ENCODE measurements at places on chromosomes 16 and 17.
A peak's percentile ranks its signal among the peaks of the same experiment; 100 is the strongest.

DNA sequence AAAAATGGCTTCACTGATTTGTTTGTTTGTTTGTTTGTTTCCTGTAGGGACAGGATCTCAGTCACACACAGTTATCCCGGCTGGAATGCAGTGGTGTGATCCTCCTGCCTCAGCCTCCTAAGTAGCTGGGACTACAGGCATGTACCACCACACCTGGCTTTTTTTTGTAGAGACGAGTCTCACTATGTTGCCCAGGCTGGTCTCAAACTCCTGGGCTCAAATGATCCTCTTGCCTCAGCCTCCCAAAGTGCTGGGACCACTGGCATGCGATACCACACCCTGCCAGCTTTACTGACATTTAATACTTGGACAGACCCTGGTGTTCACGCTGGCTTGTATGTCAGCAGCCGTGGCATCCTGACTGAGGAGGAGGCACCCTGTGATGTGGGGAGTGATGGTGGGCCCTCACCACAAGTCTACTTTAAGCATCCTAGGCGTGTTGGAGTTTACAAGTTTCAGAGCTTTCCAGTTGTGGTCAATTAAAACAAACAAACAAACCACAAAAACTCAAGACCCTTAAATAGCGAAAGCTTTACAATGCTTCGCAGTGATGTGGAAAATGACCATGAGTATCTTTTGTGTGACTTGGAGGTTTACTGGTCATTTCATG lies 5.1 kb downstream of the ABCA3 start:
- no peak for DNase-seq

- DNase-seq = no peak
Measured at GRCh38 chr17:21131137-21131536, 4.4 kb downstream of the DHRS7B start.

DNA sequence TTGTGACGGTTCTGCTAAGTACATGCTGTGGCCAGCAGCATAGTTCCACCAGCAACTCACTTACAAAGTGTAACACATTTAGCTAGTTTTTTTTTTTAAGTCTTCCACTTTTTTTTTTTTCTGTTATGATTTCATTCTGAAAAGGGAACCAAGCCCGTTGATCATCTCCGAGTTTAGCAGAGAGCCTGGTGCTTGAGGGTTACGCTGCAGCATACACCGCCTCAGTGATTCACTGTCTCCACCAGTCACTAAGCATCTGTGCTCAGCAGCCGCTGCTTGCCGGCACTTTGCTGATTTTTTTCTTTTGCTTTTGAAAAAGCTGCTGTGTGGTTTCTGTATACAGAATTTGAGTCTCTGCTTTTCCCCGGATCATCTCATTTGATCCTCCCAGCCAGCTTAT lies 194.5 kb upstream of the CDH13 start:
- no peak for DNase-seq

DNA sequence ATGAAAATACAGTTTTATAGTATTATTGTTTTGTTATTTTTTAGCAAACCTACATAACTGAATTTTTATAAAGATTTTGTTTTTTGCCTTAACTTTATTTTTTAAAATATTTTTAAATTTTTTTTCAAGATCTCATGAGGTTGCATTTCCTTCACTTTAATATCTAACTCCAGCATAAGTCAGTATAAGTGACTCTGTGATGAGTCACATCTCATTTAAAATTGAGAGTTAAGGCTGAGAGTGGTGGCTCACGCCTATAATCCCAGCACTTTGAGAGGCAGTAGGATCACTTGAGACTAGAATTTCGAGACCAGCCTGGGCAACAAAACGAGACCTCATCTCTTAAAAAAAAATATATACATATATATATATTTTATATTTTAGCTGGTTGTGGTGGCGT lies 44.0 kb downstream of the NLK start:
- peak; percentile 50 for DNase-seq

DNA sequence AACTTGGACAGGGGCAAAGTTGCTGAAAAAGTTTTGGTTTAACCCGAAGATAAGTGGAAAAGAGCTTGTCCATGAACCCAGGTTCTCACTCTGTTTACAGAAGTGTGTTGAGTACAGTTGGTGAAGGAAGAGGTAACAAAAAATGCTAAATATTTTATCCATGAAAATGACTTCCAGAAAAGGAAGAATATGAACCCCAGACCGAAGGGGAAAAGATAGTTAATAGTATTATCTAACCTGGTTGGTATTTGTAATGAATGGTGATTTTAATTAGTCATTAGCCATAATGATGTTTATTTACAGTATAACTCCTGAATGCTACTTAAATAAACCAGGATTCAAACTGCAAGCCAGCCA lies 574 bp upstream of the TMEM106A start:
- no peak for DNase-seq

GRCh38 chr16:86016201-86016965 lies 117.4 kb downstream of the IRF8 start:
- DNase-seq = peak; percentile 53

- no peak for DNase-seq
Measured at GRCh38 chr16:13543850-13544249, 376.1 kb upstream of the ERCC4 start.

- no peak for DNase-seq
Measured at GRCh38 chr17:6098050-6098822, 28.1 kb downstream of the WSCD1 start.

- DNase-seq = no peak
Measured at GRCh38 chr17:47287068-47287467, 33.4 kb downstream of the ITGB3 start.

DNA sequence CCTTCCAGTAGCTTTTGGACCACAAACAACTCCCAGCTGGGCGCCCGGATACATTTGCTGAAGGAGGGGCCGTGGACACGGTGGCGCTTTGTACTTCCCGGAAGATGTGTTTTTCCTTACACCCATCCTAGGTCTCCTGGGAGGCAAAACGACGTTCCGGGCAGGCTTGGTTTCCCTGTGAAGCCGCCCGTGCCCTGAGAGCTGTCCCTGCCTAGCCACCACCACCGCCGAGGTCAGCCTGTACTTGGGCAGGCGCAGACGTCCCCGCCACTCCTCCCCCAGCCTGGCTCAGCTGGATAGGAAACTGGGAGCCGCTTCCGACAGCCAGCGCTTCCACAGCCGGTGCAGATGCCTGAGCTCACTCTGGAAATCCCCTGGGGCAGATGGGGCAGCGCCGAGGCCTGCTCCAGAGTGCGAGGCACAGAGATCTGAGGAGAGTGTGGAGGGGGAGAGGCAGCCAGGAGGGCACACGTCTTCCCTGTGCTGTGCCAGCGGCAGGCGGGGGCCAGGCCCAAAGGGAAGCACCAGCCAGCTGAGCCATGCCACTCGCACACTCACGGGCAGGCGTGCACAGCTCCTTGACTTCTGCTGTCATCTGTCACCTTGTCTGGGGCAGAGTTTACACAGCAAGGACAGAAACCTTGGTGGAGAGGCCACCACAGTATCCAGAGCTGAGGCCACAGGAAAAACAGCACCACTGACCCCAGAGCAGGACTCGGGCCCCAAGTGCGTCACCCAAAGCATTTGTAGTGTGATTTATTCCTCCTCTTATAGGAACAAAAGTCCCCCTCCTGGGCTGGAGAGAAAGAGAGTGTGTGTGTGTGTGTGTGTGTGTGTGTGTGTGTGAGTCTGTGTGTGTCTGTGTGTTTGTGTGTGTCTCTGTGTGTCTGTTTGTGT lies 3.0 kb downstream of the RHBDF2 start:
- DNase-seq = peak; percentile 81

DNA sequence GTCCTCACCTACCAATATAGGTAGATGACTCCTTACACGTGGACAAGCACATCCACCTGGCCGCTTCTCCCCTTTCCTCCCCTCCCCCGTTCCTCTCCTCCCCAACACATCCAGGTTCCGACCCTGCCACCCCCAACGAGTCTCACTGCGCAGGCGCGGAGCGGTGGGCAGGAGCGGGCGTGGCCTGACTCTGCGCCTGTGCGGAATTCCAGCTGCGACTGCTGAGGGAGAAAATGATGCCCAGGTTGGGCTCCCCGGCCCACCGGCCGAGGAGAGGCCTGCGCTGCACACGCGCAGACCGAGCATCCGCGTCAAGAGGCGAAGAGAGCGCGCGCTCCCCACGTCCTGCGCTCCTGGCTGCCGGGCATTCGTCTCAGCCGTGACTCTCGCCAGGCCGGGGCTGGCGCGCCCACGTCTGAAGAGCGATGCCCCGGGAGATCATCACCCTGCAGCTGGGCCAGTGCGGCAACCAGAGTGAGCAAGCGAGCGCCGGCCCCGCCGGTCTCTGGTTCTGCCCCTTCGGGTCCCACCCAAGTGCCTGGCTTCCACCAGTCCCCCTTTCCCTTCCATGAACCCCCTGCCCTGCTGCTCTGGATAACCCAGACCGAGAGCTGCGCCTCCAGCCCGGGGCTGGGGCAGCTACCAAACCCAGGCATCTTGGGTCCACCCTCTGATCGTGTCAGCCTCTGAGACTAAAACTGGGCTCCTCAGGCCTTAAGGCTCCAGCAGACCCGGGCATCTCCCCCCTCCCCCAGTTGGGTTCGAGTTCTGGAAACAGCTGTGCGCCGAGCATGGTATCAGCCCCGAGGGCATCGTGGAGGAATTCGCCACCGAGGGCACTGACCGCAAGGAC lies at the start of gene TUBG2:
Gene TUBG2 (plus strand): TSS at position 206 of the 853 bp plus-strand sequence. CDS start 220 bp downstream, at position 426.
- DNase-seq = peak; percentile 78

- peak; percentile 10 for DNase-seq
Measured at GRCh38 chr17:64032081-64032480, 11.6 kb upstream of the ICAM2 start.

- DNase-seq = no peak
Measured at GRCh38 chr17:49616601-49617131, 41.0 kb downstream of the NXPH3 start.

DNA sequence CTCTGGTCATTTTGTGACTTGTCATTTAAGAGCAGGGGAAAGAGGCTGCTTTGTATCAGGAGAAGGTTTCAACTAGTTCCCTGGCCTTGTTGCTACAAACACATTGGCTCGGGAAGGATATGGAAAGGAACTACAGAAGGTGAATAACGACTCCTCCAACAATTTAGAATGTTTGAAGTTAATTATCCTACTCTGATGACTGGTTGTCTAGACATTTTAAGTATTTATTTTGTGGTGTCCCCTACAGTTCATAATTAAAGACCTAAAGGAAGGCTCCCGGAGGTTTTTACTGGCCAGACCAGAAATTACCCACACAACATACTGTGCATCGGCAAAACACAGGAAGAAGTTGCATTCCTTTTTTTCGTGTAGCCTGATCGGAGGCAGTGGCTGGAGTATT lies 515.8 kb upstream of the SALL1 start:
- DNase-seq = peak; percentile 66

DNA sequence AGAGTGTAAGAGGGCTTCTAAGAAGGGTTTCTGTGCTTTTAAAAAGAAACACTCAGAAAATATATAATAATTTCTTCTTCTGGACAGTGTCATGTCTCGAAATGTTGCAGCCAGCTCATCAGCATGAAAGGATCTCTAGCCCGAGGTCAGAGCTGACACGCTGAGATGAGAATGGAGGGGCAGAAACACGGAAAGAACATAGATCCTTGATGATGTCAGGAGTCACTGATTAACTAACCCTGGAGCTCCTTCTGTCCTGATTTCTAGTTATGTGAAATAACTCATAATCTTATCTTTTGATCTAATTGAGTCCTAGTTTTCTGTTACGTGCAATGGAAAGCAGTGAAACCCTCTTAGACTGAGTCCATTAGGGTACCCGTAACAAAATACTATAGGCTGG lies 10.3 kb upstream of the TOX3 start:
- DNase-seq = peak; percentile 82

DNA sequence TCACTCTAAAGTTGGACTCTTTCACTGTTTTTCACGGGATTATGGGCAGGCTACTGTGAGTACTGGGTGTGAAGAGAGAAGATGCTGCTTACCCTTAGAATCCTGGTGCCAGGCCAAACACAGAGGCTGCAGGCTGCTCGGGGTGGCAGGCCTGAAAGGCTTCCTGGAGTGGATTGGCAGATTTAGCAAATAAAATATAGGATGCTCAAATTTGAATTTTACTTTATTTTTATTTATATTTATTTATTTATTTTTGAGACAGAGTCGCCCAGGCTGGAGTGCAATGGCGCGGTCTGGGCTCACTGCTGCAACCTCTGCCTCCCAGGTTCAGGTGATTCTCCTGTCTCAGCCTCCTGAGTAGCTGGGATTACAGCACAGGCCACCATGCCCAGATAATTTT lies 14.9 kb upstream of the STAC2 start:
- no peak for DNase-seq

DNA sequence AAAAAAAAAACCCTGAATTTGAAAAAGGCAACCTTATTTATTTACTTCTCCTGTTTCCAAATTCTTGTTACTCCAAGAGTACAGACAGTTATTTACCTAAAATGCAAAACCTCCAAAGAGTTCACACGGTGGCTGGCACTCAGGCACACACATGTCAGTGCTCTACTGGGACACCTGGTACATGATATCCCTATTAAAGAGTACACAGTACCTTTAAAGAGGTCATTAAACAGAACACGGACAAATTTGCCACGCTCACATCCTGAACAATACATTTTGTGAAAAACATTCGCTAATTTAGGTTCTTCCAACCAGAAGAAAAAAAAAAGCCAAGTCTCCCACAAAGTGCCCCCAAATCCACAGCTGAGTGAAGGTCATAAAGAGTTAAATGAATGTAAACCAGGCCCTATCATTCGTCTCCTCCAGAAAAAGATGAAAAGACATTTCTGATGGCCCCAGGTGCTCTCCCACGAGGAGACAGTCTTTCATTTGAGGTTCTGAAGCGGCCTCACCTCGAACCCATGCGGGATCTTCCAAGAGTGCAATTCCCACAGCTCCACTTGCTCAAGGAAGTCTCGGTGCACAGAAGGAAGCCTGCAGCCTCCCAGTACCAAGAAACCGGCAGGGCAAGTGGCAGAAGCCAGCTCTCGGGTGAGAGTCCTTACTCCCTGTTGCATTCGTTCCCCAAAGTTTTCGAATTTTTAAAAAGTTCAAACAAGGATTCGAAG lies 993 bp downstream of the ERN1 start:
- DNase-seq = no peak

DNA sequence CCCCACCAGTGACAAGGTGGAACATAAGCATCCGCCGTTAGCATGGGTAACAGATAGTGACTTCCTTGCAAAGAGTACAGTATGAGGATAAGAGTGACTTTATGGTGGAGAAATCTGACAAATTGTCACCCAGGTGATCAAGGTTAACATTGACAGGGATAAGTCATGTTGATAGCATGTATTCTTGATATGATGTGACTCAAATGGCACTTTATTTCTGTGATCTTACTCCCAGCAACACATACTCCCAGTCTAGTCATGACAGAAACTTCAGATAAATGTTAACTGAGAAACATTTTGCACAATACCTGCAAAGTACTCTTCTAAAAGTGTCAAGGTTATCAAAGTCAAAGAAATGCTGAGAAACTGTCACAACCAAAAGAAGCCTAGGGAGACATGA lies 588.6 kb upstream of the KIF2B start:
- DNase-seq = no peak

- no peak for DNase-seq
Measured at GRCh38 chr17:76351526-76352071, 2.1 kb downstream of the PRPSAP1 start.
